ENCODE measurements at places on chromosomes 7 and 10. TPM values are rescaled to one million over a fixed set of nuclear protein-coding genes. Genes with fewer than 3 reads are reported as not detected.

ANXA7 gene
- polyA plus RNA-seq: 130 TPM

STAMBPL1 gene
- polyA plus RNA-seq: 12.8 TPM

ACADSB gene
- polyA plus RNA-seq: 8.8 TPM

GPR26 gene
- polyA plus RNA-seq: not detected

SPDYE8 gene
- not detected for polyA plus RNA-seq

BEND7 gene
- polyA plus RNA-seq: 9.9 TPM
